ENCODE measurements at places on chromosomes 4 and X. TPM values are rescaled to one million over a fixed set of nuclear protein-coding genes. Genes with fewer than 3 reads are reported as not detected.
A peak's percentile ranks its signal among the peaks of the same experiment; 100 is the strongest.

GRCh38 chrX:137031517-137032340 lies 2.1 kb downstream of the GPR101 start:
- peak; percentile 80 for DNase-seq

DNA sequence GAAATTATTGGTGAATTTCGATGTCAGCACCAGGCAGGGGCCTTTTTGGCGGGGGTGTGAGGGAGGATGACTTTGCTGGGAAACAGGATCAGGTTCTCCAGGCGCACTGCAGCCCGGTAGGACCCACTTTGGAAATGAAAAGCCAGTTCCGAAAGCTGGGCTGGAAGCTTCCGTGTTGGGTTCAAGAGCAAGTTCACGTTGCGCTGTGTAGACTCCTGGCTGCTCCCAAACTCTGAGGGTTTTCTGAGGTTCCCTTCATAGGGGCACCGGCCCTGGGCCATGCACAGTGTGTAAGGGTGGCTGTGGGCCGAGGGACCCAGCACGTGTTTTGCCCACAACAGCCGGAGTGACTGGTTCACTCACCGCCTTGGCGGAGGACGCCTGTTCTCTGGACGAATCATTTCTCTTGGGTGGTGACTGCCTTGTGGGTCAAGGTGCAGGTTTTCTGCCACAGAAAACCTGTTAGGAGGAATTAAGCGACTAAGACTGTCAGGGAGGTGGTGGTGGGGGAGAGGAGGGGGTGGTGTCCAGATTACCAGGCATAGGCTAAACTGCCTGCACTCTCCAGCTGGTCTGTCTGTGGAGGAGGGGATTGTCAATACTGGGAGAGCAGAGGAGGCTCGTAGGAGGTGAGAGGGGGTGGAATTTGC lies 8.0 kb downstream of the SHOX start:
- DNase-seq: no peak

- DNase-seq: no peak
Measured at GRCh38 chr4:8025668-8026067, 86.0 kb upstream of the AFAP1 start.

DNA sequence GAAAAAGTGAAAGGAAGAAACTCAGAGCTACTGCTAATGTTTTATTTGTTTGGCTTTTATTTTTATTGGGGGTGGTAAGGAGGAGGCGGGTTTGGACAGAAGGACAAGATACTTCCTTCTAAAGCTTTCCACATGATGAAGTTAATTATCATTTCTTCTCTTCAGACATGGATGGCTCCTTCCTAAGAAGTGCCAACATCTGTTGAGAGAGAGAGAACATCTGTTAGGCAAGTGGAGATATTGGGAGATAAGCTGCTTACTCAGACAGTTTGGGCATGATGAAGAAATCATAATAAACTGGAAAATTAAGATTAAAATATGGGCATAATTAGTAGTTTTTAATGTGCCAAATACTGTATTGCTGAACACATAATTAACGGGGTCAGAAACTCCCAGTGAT lies 535.7 kb upstream of the INTU start:
- no peak for DNase-seq

GRCh38 chr4:67581913-67582312 lies 23.4 kb downstream of the STAP1 start:
- DNase-seq: no peak

DNA sequence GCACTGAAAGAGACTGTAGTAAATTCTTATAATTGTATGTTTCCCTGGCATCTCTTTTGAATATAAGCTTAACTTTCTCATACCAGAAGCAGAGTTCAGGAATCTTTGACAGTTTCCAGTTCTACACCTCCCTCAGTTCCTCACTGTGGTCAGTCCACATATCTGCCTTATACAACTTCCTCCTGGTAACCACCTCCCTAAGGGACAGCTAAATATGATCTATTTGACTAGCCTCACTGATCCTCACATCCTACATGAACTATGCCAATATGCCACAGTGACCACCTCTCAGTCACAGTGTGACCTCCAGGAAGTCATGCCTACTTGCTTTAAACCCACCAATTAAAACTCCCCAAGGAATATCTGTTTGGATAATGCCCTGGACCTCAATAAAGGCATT lies 51.6 kb upstream of the HDAC8 start:
- no peak for DNase-seq

DNA sequence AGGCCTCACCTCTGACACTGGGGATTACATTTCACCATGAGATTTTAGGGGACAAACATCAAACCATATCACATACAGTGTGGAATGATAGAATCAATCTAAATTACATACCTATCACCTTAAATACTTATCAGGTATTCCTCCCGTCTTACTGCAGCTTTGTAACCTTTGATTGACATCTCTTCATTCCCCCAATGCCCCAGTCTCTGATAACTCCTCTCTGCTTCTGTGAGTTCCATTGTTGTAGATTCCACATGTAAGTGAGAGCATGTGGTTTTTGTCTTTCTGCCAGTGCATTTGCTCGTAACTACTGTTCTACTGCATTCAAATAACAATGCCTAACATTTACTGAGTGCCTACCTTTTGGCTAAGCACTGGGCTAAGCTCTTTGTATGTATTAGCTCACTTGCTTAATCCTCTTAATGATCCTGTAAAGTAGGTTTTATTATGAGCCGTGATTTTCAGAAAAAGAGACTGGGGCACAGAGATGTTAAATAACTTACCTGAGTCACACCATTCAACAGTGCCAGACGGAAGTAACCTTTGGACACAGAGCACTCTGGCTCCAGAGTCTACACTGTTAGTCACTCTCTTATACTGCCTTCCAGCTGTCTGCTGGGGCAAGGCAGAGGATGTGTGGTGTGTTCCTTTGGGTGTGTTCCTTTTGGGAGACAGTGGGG lies 63.7 kb upstream of the ESX1 start:
- DNase-seq: no peak

DNA sequence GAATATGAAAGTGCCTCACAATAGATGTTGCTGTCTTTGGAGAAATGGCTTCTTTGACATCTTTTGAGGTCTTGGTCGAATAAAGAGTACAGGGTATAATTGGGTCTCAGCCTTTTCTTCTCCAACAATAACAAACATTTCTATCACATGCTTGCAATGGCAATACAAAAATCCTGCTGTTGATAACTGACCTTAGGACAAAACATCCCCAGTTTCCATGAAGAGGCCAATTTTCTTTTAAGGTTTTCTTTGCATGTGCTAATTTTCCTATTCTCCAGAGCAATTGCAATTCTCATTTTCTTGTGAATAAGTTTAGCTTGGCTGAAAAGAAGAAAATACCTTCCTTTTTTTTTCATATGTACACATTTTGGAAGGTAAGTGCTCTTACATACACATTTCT lies 130.7 kb upstream of the RPS6KA6 start:
- DNase-seq: no peak

DNA sequence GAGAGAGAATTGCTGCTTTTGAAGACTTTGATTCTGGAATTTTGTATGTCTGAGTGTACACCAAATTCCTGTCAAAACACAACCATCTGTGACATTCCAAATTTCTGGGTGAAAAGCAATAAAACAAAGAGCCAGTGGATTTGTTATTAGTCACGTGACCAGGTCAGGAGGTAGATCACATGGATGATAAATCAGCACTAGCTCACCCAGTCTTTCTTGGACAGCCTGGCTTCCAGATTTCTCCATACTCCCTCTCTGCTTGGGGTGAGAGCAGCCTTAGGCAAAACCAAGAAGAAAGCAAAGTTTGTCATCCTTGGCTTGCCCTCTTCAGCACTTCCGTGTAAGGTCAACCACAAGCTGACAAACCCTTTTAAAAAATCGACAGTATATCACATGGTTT lies 194.2 kb downstream of the CLCN4 start:
- DNase-seq: no peak

DNA sequence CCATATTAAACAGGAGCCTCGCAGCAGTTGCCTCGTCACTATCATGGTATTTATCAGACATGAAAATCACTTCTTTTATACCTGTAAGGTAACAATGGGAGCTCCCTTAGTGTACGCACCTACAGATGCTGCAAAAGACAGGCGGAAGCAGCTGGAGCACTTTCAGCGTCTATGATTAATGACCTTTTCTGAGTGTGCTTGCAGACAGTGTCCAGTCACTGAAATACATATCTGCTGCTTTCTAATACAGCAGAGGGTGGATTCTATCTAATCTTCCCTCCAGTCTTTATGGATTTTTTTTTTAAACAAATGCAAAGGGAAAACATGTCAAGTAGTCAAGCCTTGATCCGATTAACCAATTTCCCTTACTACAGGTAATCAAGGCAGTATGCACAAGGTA lies 24.1 kb downstream of the DCTD start:
- DNase-seq: no peak

DNA sequence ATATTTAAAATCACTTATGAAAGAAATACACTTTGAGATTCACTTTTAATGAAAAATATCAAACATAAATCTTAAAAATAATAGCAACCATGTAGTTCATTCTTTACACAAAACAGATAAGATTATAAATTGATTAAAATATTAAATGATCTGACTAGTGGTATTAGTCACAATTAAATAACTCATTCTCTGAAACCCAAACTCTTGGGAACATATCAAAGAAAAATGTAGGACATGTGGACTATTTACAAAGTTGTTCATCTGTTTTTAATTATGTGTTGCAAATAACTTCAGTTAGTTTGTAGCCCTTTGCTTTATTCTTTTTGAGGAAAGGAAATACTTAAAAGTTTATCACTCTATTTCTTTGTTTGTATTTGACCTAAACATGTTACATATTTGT lies 9.5 kb upstream of the GUCY1A1 start:
- DNase-seq: no peak

DNA sequence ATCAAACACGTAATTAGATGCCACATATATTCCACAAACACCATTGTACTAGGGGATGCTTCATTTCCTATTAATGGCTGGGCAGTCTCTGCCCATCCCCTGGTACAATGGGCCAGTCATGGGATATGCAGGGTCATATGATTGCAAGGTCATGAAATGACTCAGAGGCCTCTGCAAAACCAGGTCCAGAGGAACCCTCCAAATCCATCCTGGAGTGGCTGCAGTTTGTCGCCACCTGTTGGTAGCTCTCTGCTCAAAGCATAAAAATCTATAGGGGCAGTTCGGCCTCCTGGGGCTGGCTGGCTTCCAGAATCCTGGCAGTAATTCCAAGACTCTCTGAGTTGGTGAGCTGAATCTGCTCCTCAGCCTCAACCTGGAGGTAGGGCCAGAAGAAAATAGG lies 22.9 kb upstream of the PUDP start:
- peak; percentile 45 for DNase-seq

- no peak for DNase-seq
Measured at GRCh38 chr4:145694929-145695328, 15.0 kb downstream of the C4orf51 start.

Gene IQSEC2
- total RNA-seq: 13.4 TPM

Gene TMEM31
- not detected for total RNA-seq

Gene CLDN22
- not detected for total RNA-seq

Gene PGRMC1
- 247 TPM for total RNA-seq

Gene AMTN
- not detected for total RNA-seq

Data from H7 (cell line).